IMR-90 (cell line): ENCODE measurements at places on chromosomes 5 and 9. TPM values are rescaled to one million over a fixed set of nuclear protein-coding genes. Genes with fewer than 3 reads are reported as not detected.

The GBGT1 gene
- 2.4 and 3.2 TPM in 2 replicates for polyA plus RNA-seq

The SPINK4 gene
- not detected in 2 replicates for polyA plus RNA-seq

The PCDHB3 gene
- 0.10 and 0.12 TPM in 2 replicates for polyA plus RNA-seq

DNA sequence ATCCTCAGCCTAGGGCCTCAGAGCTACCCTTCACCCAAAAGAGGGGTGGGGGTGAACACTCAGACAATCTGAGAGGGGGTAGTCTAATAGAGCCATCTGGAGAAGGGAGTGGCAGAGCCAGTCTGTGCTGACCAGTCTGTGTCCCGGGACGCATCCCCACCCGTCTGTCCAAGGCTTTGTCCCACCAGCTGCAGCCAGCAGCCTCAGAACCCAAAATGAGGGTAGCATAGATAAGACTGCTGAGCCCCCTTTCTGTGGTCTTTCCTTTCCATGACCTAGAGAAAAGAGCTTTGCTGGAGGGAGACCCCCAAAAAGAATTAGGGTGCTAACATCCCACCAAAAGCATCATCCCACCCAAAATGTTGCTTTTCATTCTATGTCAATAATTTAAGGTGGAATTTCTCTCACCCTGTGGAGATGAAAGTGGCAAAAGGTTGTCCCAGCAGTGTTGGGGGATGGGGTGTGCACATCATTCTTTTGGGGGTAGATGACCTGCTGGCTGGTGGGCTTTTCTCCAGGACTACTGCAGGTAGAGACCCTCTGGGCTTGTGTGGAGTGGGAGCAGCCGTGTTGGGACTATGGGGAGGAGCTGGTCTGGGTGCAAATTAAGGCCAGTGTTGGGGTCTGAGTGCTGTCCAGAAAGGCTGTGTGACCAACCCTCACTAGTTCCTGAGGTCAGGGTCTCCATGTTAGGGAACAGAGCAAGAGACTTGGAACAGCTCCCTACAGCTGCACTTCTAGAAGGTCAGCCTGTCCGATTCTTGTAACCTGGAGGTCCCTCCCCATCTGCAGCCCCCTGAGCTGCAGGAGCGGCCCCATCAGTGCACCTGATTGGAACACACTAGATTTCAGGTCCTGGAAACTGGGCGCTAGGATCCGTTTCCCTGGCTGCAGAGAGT is 19.9 kb downstream of the URM1 start:
- no peak for DNase-seq

- no peak for DNase-seq
Observed at GRCh38 chr5:2588850-2589501, 162.5 kb downstream of the IRX2 start.

DNA sequence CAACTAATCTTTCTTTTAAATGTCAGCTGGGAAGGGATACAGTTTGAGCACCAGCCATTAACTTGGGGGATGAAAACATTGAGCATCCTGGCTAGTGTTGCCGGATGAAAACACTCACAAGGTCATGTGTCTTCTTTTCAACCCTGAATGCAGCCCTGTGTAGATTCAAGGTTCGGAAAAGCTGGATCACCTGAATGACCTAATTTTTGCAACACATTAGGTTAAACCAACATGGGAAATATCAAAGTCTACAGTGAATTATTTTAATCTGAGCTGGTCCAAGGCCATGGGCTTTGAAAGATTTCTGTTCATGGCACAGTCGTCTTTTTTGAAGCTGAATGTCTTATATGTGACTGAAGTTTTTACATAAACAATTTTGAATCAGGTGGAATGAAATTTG is 281.2 kb downstream of the ARHGEF28 start:
- DNase-seq = no peak

DNA sequence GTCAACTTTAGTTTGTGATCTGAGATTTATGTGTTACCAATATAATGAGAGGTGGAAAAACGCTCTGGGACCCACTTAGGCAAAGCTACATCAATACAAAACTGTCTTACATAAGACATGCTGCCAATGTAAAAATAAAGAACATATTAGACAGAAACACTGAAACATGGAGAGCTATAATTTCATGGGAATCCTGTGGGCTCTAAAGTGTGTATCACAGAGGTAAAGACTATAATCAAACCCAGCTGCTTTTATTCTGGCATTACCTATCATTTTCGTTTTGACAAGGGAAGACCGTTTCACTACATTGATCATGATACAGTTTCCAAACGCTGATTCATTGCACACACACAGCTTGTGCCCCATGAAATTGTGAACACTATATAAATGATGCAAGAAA is 400.5 kb upstream of the TUSC1 start:
- DNase-seq = no peak

- no peak for DNase-seq
Observed at GRCh38 chr5:65938256-65938655, 11.9 kb downstream of the ERBIN start.

- no peak for DNase-seq
Observed at GRCh38 chr5:171521679-171522078, 102.2 kb downstream of the FGF18 start.

DNA sequence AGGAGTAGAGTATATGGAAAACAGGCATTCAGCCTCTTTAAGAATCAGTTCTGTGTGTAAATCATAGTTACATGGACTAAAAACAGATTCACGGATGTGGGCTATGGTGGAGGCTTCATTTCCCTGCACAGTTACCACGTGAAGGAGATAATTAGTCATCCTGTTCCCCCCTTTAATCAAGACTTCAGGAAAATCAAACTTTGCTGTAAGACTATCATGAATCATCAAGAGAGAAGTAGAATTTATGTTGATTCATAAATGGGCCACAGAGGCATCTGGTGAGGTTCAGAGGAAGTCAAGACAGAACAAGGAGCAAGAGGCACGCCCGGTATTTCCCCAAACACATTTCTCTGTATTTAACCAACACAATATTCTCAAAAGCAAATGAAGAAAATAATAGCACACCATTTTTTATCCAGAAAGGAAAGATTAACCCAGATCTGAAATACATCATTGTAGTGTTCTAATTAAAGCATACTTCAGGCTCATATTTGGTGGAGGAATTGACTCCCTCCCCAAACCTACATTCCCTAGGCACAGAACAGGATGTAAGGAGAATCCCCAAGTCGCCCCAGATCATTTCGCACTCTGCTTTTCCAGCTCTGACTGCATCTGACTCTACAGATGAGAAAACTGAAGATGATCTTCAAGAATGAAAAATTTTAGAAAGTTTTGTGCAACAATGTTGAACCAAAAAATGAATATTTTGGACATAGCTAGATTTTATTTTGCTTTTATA is 175.8 kb upstream of the GAS1 start:
- peak; percentile 76 for DNase-seq

DNA sequence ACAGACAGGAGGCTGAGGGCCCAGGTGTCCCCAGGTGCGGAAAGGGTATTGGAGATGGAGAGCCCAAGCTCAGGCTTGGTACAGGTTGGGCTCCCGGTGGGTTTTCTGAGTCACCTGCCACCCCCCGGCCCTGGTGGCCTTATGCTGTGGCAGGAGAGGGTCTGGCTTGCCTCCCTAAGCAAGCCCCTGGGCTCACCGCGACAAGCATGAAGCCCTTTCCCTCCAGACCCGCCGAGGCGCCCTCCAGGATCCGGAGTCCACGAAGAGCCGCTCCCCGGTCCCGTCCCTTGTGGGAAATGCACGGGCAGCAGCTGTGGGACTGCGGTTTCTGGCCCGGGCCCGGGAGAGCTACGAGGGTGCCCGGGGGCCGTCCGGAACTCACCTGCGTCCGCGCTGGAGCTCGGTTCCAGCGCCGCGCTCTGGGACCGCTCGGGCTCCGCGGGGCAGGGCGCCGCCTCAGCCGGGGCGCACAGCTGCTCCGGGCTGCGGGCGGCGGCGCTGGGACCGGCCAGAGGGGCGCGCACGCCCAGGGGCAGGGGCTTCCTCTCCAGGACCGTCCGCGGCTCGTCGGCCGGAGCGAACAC is 757 bp downstream of the SAPCD2 start:
- DNase-seq = no peak
